Activated CD4-positive, CD25-positive, alpha-beta regulatory T cell (primary cell): ENCODE measurements at places on chromosomes 16 and 17.

GRCh38 chr17:56292010-56292409 lies 138.7 kb downstream of the ANKFN1 start:
- no peak for DNase-seq

DNA sequence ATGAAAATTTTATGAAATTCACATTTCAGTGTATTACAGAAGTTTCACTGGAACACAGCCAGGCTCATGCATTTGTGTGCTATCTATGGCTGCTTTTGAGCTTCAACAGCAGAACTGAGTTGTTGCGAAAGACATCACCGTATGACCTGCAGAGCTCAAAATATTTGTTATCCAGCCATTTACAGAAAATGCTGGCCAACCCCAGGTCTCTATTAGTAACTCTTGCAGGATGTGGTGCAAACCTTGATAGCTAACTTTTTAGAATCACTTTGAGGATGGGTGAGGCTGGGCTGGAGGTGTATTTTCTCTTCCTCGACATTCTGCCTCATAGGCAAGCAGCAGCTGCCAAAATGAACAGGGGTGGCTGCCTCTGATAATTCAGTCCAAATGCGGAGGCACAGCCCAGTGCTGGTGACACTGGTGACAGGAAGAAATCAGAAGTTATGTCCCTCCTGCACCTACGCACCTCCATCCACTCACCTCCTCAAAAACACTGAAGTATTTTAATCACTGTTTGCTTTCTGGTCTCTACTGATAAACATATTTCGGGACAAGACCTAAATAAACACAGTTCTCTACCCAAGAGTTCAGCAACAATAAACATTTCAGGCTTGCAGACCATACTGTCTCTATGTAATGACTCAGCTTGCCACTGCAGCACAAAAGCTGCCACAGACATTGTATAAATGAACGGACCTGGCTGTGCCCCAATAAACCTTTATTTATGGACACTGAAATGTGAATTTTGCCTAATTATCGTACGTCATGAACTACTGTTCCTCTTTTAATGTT lies 28.5 kb downstream of the ARHGAP17 start:
- DNase-seq: no peak

DNA sequence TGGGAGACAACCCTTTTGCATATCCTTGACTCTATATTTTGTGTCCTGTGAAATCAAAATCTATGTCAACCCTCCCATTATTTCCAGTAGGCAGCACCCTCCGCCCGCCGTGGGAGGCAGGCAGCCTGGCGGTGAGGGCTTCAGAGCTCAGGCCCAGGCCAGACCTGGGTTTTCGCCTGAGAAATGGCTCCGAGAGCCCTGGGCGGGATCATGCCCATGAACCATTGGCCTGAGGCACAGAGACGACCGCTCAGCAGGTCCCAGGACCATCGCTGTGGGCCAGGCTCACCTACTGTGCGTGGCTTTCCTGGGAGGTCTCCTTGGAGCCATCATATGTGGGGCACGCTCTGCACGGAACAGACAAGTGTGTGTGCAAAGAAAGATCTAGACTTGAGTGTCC lies 6.3 kb upstream of the SLC38A8 start:
- DNase-seq: no peak

DNA sequence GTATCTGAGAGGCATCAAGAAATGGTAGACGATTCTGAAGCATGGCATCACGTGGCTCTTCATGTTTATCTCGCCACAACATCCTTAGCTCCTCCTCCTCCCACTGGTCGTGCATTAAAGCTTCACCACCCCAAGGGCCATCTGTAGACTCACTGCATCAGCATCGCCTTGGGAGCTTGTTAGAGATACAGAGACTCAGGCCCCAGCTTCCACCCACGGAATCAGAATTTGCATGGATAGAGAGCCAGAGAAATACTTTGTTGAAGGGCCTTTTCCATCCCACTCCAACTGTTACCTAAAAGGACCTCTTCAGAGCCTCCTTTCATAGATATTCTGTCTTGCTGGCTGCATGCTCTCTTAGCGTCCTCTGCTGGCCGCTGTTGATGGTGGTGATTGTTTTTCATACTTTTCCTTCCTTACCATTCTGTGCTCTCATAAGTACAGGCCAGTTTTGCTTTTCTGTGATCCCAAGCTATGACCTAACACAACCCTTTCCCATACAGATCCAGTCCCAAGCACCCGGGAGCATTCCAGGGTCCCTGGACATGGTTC lies 1049.4 kb upstream of the EEF2KMT start:
- DNase-seq: no peak

GRCh38 chr17:49670002-49670401 lies 7.9 kb downstream of the SPOP start:
- no peak for DNase-seq

GRCh38 chr16:17372386-17372785 lies 98.4 kb downstream of the XYLT1 start:
- no peak for DNase-seq

GRCh38 chr17:9202532-9202931 lies 181.2 kb downstream of the NTN1 start:
- DNase-seq: no peak

DNA sequence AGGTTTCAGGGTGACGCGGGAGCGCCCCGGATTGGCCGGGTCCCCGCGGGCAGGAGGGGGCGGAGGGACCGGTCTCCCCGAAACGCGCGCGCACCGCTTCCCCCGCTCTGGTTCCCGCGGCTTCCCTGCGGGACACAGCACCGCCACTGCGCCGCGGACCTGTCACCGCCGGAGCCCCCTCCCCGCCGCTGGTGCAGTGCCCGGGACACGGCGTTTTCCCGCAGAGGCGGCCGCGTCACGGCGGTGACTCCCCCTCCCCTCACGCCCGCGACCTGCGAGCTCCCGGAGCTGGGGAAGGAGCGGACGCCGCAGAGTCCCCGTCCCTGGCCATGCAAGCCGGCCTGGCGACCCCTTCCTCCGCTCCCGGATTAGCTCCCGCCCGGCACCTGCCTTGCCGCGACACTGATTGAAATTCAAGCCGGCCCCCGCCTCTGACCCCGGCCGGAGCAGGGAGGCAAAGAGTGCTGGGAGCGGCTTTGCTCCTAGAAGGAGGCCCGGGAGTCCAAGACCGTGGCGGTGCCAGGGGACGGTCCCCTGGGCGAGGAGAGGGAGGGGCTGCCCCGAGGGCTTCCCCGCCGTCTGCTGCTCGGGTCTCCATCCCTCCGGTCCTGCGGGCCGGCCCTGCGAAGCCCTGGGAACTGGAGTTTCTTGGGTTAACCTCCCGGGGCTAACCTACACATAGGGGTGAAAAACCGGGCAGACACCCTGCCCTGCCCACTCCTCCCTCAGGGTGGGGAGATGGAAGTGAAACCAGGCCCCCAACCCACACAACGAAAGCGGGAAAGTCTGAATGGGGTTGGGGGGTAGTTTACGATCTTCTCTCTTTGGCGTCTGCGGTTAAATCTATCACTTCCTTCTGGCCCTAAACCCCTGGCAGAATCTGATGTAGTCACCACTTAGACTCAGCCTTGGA lies 1.0 kb downstream of the RHBDL3 start:
- DNase-seq: no peak

GRCh38 chr17:72658675-72659074 lies 433.8 kb downstream of the SLC39A11 start:
- DNase-seq: no peak

GRCh38 chr17:77609553-77610517 lies 348.7 kb upstream of the TNRC6C start:
- peak; percentile 25 for DNase-seq

- DNase-seq: no peak
These were observed 39.5 kb downstream of the COX4I1 start for GRCh38 chr16:85838876-85839585.

DNA sequence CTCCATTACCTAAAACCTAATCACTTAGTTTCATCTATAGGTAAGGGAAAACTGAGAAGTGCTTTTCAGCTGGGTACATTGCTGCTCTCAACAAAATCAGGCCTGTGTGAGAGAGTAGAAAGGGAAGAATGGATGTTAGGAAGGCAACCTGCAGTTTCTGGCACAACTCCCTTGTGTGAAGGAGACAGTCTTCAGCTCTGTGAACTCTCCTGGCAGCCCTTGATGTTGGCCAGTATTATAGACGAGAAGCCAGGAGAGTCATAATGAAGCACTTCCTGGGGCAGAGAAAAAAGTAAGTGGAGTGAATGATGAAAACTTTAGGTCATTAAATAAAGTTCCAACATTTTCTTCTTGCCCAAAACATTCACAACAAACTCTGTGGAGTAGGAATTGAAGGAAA lies 260.1 kb downstream of the IRX3 start:
- no peak for DNase-seq

DNA sequence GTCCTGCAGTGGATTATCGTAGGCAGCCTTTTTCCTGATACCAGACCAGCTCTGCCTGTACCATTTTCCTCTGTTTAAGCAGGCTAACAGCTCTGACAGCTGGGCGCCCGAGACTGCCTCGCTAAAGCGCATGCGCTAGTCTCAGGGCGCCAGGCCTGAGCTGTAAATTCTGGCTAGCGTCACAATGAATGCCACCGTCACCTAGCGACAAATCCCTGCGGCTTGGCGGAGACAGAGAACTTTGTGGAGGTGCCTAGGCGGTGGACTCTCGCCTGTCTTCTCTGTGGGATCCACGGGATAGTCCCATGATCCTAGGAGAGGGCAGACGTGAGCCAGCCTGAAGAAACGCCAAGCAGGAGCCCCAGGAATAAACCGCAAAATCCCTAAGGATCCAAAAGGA lies 573.9 kb downstream of the KCNJ18 start:
- no peak for DNase-seq

- DNase-seq: no peak
These were observed 18.8 kb upstream of the TRAP1 start for GRCh38 chr16:3736116-3736515.

- peak; percentile 47 for DNase-seq
These were observed 3.6 kb upstream of the HROB start for GRCh38 chr17:44137891-44138709.

DNA sequence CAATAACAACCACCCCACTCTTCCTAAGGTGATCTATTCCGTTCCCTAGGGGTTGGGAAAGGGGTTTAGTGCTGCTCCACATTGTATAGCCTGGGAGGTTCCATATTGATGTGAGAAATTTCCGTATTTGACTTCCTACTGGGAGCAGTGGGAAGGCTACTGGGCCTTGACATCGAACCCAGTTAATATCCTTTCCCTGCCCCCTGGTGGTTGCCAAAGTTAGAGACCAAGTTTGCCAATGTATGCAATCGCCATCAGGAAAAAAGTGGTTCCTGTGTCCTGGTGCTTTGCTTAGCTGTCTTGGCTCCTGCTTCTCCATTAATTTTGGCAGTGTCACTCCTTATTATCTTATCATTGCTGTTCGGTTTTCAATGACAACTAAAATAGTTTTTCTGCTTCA lies 914.9 kb downstream of the KCNJ2 start:
- DNase-seq: no peak

DNA sequence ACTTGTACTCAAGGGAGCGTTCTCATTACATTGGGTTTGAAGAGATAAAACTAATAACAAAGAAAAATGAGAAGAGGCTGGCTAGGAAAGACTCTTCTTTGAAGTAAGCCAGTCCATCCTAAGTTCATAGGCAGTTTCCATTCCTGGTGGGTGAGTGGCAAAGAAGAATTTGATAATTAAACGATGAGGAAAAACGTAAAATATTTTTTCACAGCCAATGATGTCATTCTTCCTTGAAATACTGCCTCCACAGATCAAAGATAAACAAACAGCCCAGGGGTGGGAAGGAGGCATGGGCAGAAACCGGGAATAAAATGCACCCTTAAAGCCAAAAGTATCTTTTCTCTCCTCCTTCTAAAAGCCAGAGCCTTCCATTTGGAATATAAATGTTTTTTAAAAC lies 346.6 kb downstream of the PMP22 start:
- DNase-seq: no peak

GRCh38 chr17:42399948-42400843 lies 12.0 kb upstream of the STAT3 start:
- no peak for DNase-seq

GRCh38 chr17:40457964-40458791 lies 14.9 kb downstream of the IGFBP4 start:
- no peak for DNase-seq

DNA sequence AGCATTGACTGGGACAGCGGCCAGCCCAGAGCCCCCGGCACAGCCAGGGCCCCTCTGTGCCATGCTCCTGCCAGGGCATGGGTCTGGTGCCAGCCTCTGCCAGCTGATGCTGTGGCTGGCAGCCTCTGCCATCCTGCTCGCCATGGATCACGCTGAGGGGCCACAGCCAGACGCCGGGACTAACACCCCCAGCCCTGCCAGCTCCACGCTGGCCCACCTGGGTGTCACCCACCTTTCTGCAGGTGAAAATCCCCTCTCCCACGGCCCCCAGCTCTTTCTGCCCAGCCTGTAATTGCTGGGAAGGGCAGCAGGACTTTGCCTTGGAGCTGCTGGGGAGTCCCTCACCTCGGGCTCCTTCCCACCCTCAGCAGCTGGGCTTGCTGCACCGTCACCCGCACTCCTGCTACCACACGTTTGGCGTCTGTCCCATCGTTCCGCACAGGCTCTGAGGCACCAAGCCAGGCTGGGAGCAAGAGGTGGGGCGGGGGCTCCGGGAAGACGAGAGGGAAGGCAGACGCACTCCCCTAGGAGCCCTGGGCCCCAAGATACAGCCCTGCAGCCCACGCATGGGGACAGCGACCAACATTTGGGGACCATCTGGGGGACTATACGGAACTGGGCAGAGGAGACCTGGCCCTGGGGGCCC lies 42.0 kb upstream of the ACSF3 start:
- no peak for DNase-seq

DNA sequence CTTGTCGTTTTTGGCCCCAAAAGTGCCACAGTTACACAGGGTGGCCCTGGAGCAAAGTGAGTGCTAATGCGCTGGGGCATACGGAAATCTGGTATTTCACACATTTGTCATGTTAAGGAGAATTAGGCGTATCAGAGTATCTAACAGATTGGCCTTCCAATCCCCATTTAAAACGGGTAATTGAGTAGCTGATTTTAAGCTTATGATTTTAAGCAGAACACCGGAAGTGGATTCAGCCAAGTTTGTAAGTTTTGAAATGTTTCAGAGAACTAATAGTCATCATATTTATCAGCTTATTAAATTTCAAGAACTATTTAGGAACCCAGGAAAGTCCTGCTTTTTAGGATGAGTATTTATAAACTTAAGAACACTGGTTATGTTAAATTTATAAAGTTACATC lies 19.5 kb downstream of the LRRC75A start:
- DNase-seq: no peak

GRCh38 chr17:43456661-43457361 lies 27.0 kb upstream of the DHX8 start:
- no peak for DNase-seq

- DNase-seq: no peak
These were observed 42.3 kb upstream of the BCAR1 start for GRCh38 chr16:75293772-75294171.

DNA sequence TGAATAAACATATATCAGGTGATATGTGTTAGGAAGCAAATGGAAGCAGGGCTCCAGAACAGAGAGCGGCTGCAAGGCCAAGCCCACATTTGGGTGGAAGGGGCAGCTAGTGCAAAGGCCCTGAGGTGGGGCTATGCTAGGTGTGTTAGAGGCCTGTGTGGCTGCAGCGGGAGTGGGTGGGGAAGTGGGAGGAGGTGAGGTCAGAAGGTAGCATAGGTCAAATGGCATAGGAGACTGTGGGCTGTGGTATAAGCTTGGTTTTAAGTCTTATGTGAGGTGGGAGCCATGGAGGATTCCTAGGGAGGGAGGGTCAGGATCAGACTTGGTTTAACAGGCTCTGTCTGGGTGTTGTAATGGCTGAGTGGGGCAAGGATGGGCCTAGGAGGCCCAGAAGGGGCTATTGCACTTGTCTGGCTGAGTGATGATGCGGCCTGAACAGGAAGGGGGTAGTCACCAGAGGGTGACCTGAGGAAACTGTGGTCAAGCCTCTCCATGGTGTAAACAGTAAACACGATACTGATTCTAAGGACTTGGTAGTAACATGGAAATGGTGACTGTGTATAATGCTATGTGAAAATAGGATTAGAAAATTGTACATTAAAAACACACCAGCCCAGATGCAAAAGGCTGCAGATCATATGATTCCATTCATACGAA lies 31.1 kb downstream of the RAI1 start:
- no peak for DNase-seq
